ENCODE measurements at places on chromosomes 3 and 15. TPM values are rescaled to one million over a fixed set of nuclear protein-coding genes. Genes with fewer than 3 reads are reported as not detected.

DNA sequence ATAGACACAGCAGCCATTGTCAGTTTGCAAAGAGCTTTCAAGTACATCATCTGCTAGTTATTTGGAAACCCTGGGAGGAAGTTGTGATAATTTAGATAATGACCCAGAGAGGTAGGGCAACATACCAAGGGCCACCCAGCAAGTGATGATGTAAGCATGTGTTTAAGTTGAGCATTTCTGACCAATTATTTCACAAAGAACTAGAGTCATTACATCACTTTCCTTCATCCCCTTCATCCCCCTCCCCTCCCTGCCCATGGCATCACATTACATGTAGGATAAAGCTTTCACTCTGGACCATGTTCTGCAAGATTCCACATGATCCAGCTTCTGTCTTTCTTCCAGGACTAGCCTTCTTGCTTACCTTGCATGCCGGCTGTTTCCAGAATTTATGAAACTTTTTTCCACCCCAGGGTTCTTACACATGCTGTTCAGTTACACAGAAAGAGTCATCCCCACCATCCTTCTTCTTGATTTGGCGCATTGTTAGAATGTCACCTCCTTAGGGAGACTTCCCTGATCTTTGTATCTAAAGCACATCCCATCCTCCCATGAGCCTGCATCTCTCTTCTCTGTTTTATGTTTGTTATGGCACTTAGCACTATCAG lies 71.3 kb downstream of the PTPRG start:
- DNase-seq, result no peak

GRCh38 chr3:20060974-20061685 lies 20.9 kb downstream of the KAT2B start:
- no peak for DNase-seq

- DNase-seq, result no peak
Measured at GRCh38 chr3:38989917-38990510, 61.7 kb downstream of the SCN11A start.

GRCh38 chr3:32794487-32795308 lies 23.1 kb upstream of the TRIM71 start:
- DNase-seq, result no peak

DNA sequence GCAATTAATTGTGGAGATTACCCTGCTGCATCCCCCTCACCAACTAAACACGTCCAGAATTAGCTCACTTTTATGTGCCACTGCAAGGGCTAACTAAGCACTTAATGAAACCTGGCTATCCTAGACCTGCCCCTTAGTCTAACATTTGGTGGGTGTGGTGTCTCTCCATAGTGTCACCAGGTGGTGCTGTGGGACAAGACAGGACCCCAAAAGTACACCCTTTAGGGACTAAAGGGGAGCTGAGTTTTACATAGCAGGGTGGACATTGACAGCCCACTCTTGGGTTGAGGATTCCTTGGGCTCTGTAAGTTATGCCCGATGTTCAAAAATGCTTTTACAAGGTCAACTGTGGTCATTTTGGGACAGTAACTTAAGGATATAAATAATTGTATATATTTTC lies 5.7 kb downstream of the DUT start:
- no peak for DNase-seq

DNA sequence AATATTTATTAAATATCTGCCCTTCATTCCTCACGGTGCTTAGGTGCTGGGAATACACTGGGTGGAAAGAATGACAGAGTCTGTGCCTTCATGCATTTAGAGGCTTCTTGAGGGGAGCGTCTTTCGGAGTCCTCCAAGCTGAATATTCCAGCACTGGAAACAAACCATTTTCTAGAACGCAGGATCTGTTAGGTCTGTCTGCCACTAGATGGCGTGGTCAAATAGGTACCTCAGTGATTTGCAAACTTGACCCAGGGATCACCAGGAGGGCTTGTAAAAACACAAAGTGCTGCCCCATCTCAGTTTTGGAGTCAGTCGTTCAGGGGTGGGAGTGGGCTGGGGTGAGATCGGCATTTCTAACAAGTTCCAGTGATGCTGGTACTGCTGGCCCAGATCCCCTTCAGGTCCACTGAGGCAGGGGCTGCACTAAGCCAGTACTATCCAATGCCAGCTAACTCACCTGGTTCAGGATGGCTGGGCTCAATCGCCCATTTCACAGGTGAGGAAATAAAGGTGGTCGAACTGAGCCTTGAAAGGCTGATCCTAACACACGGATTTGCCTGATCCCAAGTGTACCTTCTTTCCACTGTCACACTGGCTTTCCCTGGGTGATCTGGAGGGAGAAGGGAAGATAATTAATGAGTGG lies 14.8 kb downstream of the ARNT2 start:
- no peak for DNase-seq

The CISH gene
- 5.4 TPM for total RNA-seq

The LRRC34 gene
- total RNA-seq, result 1.0 TPM

Data from breast epithelium (tissue), 4 donors.